ENCODE measurements at places on chromosomes 3 and 15.

- DNase-seq = no peak
Measured at GRCh38 chr3:69058180-69058946, 6.2 kb upstream of the TMF1 start.

DNA sequence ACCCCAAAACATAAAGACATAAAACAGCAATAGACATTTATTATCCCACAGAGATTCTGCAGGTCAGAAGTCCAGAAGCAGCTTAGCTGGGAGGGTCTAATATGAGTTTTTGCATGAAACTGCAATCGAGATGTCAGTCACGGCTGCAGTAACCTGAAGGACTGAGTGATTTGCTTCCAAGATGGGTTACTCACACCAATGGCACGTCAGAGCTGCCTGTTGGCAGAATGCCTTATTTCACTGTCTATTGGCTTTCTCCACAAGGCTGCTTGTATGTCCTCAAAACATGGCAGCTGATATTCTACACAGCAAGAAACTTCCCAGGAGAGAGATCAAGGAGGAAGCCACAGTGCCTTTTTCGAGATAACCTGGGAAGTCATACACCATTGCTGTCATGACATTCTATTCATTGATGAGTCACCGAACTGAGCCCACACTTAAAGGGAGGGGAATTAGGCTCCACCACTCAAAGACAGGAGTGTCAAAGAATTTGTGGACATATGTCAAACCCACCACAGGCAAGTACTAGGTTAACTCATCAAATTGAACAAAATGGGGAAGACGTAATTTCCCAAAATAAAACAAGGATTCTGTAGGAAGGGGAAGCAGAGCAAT, 122.2 kb downstream of the SYNPR start:
- no peak for DNase-seq

DNA sequence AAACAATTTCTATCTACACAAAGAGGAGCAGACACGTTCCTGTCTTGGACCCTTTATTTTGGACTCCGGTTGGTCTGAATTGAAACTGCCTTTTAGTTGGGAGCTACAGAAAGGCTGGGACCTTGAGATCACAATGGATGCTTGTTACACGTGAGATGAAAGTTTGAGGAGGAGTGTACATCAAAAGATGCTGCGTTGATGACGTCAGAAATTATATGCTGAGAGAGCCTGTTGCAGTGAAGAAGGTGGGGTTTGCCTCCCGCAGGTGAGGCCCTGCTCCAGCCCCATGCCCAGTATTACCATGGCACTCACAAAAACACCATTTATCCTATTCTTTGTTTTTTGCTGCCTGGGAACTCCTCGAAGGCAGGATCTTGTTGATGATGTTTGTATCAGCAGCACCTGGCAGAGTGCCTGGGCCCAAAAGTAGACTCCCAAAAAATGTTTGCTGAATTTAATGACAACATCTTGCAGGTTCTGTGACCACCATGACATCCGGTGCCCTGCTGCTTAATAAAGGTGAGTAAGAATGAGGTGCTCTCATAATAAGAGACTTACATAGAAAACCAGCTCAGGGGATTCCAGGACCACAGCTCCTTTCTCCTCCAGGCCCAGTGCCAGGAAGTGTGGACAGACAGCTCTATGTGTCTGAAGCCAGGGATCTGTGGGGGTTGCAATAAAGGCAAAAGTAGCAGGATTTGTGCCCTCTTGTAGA, 136.1 kb upstream of the UBE2E1 start:
- DNase-seq = no peak

- DNase-seq = no peak
Measured at GRCh38 chr3:86963611-86964010, 27.3 kb downstream of the VGLL3 start.

GRCh38 chr15:42845581-42845980, 75.0 kb downstream of the TTBK2 start:
- no peak for DNase-seq

- peak; percentile 65 for DNase-seq
Measured at GRCh38 chr3:169966951-169967915, 626 bp downstream of the SEC62 start.

- no peak for DNase-seq
Measured at GRCh38 chr3:194404365-194405140, 5.5 kb upstream of the GP5 start.

DNA sequence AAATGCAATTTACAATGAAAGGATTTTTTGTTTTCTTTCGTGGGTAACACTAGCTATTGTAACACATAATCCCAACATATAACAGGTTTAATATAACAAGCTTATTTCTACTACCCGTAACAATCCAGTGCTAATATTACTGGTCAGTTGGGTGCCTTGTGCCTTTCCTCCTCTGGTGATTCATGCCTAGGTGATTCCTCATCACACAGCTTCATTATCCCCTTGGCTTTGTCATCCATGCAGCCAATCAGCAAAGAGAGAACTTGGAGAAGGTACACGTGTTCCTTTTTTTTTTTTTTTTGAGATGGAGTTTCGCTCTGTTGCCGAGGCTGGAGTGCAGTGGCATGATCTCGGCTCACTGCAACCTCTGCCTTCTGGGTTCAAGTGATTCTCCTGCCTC, 30.7 kb downstream of the CHST14 start:
- no peak for DNase-seq

DNA sequence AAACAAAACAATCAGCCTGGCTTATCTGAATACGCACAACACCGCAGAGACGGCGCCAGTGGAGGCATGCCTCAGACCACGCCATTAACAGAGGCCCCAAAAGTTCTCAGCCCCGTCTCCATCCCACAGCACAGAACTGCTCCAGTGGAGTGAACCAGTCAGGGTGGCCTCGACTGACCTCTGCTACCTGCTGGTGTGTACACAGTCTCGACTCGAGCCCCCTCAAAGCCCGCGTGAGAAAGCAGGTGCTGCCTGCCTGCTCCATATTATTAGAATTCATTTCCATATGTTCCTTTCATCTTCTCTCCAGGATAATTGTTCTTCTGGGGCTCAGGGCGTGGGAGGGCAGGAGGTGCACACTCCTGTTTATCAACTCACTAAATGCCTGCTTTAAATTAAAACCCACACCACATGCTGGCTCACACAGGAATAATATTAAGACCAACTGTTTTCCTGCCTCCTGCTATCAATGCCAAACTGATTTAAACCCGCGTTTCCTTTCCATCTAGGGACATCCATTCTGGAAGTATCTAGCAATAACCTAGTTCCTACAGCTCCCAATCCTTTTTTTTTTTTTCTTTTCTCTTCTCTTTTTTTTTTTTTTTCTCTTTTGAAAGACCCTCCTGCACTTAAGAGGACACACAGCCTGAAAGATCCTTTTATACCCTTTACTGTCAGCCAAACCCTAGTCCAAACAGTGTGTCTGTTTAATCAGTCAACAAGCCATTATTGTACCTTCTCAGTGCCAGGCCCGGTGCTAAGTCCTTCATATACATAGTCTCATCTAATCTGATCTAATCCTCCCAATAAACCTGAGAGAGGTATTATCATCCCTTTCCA, 101.2 kb downstream of the TLE3 start:
- DNase-seq = no peak

- no peak for DNase-seq
Measured at GRCh38 chr3:43260412-43260811, 25.9 kb upstream of the SNRK start.

- DNase-seq = no peak
Measured at GRCh38 chr3:64995857-64996551, 308.2 kb upstream of the ADAMTS9 start.

DNA sequence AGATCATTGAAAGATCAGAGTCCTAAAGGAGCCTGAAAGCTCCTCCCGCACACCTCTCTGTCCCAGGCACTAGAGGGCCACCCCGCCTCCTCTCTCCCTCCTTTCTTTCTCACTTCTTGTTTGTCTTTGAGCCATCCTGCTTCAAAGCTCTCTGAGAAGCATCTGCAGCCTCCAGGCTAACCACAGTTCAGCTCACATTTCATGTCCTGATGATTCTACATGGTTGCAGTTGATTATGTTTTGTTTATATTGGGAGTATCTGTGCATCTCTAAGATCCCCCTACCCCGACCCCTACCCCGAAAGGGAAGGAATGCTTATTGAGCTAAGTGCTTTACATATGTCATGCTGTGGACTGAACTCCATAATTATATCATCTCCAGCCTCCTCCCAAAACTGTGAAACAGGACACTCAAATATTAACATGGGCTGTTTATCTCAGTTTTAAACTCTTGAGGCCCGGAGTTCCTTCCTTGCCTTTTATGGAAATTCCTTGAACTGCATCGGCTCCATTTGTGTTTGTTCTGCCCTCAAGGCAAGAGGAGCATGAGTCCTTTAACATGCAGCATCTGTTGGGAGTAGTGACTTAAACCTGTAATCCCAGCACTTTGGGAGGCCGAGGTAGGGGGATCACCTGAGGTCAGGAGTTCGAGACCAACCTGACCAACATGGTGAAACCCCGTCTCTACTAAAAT, 30.9 kb downstream of the MGLL start:
- no peak for DNase-seq

GRCh38 chr3:50089609-50089945, 858 bp downstream of the RBM5 start:
- DNase-seq = no peak

DNA sequence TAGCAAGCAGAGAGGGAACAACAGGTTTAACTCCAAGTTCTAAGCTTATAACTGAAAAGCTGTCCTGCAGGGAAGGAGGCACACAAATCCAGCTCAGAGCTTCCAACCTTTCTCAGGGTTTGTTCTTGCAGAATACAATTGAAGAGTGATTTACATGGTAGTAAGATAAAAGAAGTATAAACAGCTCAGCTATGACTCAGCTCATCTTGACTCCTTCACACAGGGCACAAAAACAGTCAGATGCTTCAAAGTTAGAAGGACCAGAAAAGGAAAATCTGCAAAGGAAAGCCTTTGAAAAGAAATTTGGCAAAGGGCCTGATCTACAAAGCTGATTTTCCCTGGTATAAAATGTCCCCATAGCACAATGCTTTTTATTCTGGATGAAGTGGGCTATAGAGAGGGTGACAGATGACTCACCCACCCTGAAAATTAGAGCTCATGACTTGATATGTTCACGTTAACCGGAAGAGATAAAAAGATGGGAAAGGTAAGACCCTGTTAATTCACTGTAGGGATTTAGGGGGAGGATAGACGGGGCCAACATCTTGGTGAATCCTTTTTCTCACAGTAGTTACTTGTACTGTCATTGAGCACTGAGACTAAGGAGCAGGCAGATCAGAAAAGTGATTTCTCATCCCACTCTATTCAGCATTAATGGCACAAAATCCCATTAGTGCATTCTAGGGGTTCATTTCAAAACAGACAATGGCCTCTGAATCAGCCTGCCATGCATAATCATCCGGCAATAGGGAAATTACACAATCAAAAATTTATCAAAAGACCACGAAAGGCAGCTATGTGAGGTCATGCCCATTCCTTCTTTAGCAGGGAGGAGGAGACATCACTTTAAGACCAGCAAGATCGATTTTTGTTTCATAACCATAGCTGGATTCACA, 143.5 kb downstream of the GAP43 start:
- no peak for DNase-seq

DNA sequence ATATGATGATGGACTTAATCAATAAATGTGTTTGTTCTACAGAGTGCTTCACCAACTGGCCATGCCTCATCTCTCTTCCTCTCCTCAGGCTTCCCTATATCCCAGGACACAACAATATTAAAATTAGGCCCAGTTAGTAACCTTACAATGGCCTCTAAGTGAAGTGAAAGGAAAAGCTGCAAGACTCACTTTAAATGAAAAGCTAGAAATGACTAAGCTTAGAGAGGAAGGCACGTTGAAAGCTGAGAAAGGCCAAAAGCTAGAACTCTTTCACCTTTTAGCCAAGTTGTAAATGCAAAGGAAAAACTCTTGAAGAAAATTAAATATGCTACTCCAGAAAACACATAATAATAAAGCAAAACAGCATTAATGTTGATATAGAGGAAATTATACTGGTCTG, 1010.3 kb downstream of the NAALADL2 start:
- DNase-seq = no peak

DNA sequence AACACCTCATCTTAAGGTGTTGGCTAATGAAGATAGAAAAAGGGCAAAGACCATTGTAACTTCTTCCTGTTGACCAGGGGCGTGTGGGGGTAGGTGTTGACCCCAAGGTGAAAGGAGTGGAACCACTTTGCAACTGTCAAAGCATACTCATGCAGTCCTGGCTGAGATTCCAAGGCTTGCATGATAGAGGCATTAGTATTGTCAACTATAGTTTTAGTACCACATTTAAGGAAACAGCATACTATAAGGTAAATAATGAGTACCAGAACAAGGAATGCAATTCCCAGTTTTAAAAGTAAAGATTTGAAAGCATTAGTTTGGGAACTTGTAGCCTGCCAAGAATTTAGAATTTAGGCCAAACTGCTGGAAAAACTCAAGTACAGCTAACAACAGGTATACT, 27.8 kb upstream of the ADGRG7 start:
- DNase-seq = no peak

- peak; percentile 84 for DNase-seq
Measured at GRCh38 chr15:73964736-73965093, 27.4 kb downstream of the STOML1 start.

GRCh38 chr15:29917600-29918597, 95.6 kb upstream of the TJP1 start:
- no peak for DNase-seq

DNA sequence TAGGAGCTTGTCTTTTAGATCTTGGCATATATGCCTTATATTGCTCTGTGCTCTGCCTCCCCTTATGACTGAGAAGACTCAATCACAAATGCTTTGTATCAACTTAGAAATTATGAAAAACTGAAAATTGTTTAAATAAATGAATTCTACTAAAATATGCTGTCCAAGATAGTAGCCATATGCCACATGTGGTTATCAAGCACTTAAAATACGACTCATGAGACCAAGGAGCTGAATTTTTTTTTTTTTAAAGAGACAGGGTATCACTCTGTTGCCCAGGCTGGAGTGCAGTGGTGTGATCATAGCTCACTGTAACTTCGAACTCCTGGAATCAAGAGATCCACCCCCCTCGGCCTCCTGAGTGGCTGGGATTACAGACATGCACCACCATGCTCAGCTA, 118.3 kb downstream of the RFTN1 start:
- no peak for DNase-seq

DNA sequence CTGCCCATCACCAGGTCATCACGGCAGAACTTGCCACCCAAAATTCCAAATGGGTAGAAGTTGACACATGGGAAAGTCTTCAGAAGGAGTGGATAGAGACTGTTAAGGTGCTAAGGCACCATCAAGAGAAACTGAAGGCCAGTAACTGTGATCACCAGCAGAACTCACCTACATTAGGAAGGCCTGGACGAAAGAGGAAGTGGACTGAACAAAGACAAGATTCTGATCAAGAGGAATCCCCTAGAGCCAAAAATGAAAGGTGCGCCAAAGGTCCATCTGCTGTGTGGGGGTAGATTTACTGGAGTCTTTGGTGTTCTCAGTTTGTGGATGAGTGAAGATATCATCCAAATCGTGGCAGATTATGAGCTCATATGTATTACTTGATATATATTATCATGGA, 46.3 kb upstream of the P3H2 start:
- DNase-seq = no peak

GRCh38 chr15:25329696-25330095, 109.1 kb downstream of the UBE3A start:
- DNase-seq = no peak

All from neuronal stem cell (in vitro differentiated cells).